Stromal cell of bone marrow (primary cell): ENCODE measurements at places on chromosomes 3 and 15.
A peak's percentile ranks its signal among the peaks of the same experiment; 100 is the strongest.

DNA sequence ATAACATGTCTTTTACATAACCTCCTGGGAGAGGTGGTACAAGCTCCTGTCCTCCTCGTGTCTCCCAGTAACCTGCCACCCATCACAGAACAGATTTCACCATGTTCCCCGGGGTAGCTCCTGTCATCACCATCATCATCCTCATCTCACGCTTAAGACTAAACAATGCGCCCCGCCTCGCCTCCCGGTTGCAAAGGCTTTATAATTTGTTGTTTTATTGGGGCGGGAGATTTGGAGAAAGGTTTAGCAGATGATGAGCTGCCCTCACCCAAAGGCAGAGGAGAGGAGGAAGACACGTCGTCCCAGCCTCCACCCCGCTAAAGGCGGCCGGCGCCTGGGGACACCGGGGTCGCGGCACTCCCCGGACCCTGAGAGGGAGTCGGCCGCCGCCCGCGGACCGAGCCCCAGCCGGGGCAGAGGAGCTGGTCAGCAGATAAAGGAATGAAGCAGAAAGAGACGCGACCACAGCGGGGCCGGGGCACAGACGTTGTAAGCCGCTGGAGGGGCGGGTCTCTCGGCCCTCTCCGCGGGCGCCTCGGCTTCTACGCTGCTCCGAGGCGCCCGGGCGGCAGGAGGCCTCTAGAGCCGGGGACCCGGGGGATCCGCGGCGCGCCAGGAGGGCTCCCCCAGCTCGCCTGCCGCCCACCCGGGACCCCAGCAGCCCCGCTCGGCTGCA is 589 bp downstream of the HERC1 start:
- no peak for DNase-seq

DNA sequence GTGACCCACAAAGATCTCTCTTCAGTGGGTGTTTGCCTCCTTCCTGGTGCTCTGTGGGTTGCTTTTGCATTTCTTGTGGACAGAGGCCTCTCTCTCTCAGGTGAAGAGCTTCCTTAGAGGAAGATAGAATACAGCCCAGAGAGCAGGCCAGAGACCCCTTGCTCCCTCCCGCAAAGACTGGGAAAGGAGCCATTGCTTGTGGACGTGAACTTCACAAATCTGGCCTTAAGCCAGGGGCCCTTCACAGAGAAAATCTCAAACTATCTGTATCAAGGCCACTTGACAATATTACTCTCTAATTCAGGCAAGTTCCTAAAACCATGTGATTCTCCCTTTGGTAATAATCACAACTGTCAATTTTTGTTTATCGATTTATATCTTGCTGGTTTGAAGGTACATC is 30.4 kb upstream of the CLK3 start:
- no peak for DNase-seq

GRCh38 chr15:80584561-80584964 is 110.5 kb upstream of the ABHD17C start:
- no peak for DNase-seq

DNA sequence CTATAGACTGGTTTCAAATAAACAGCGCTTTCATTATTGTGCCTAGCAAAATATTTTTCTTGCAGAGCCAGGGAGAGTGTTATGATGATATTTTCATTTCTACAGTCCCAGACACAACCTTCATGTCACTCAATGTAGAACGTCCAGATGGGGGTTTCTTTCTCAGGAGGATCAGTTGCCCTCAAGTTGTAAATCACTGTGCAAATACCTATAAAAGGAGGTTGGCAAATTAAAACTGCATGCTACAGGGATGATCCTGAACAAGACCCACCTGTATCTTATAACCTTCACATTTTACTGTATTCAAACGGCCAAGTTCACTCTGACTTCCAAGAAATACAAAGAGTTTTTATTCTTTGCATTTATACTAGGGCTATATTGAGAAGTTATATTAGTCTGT is 486.0 kb downstream of the EDEM1 start:
- DNase-seq, result no peak

GRCh38 chr3:9298236-9298635 is 48.8 kb upstream of the SRGAP3 start:
- peak; percentile 52 for DNase-seq

- no peak for DNase-seq
Observed at GRCh38 chr3:67863869-67864268, 209.5 kb upstream of the SUCLG2 start.

DNA sequence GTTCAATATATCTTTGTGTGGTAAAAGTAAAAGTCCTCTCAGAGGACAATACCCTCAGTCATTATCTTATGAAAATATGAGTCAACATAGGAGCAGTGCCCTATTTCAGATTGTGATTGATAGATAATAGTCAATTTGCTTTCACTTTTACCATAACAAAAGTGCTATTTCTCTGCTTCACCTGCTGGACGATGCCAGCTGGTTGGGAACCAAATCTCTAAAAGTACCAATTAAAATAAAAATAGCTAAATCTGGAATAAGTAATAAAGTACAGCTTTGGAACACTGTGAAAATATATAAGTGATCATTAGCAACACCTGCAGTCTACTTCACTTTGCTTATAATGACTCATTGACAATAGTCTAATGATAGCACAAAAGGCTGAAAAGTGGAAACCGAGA is 390.3 kb upstream of the AGTR1 start:
- no peak for DNase-seq

GRCh38 chr3:34229876-34230275 is 431.4 kb downstream of the PDCD6IP start:
- no peak for DNase-seq

- DNase-seq, result no peak
Observed at GRCh38 chr3:114043205-114043604, 13.1 kb downstream of the CCDC191 start.

DNA sequence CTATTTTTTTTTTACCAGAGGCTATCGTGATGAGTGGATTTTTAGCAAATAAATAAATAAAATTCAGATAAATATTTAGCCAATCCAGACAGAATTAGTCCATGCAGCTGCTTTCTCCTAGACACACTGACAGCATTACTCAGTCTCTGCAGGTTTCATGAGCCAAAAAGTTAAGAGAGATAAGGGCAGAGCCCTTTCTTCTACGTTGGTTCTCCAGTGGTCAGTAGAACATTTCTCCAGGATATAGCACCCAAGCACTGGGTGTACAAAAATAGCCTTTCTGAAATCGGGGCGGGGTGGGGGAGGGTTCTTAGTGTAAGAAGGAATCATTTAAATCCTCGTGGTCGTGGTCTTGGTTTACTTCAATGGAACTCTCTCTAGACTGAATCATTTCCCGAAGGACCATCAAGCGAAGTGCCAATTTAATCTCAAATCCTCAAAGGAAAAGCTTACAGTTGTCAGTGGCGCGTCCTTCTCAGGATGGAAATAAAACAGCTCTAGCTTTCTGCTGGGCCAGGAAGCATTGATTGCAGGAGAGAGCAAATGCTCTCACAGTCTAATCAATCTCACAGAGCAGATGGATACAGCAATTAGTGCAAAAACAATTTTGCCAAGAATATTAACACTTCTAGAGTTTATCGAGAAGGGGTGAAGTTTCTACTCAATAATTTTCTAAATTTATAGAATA is 86.2 kb downstream of the SATB1 start:
- DNase-seq, result no peak

- DNase-seq, result no peak
Observed at GRCh38 chr3:22216601-22217000, 465.6 kb upstream of the ZNF385D start.

DNA sequence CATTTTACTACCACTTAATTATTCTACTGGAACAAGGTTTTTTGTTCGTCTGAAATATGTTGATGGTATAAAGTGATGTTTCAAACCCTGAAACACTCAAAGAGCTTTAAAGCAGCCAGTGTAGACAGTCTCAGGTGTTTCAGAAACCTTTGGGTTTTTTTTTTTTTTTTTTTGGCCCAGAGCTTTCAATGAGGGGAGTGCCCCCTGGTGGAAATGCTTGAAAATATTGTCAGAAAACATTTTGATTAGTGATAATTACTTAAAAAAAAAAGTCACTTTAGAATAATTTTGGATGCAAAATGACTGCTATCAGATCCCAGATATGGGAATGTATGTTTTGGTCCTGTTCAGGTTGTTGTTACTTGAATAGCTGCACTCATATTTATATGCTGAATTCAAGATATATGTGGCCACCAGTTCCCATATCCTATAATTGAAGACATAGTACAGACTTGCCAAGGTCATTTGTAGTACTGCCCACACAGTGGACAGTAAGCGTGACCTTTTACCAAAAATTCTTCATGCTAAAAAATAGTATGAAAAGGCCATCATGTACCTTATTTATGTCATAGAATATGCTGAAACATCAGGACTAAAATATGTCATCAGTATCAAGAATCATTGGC is 35.9 kb downstream of the SATB1 start:
- DNase-seq, result peak; percentile 2

DNA sequence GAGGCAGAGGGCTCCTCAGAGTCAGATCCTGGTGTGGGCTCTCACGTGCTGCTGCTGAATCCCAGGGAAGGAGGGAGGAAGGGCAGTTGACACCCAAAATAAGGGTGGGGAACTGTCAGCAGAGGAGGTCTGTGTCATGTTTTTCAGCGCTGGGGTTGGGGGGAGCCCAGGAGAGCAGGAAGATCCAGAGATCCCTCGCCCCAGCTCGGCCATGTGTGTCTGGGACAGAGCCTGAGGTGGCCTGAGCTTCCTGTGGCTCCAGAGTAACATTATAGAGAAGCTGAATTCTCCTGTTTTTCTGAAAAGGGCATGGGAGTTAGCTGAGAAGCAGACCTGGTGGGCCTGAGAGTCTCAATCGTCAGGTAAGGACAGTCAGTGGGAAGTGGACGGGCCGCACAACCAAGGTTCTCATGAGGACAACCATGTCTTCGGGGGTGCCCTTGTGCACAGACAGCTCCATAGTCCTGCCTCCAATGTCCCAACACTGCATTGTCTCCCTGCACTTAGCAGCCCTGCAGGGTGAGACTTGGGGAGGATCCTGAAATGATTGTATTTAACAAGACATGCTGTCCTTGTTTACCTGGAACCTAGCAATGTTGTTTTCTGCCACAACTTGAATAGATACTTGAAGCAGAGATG is 18.4 kb downstream of the UMPS start:
- no peak for DNase-seq

DNA sequence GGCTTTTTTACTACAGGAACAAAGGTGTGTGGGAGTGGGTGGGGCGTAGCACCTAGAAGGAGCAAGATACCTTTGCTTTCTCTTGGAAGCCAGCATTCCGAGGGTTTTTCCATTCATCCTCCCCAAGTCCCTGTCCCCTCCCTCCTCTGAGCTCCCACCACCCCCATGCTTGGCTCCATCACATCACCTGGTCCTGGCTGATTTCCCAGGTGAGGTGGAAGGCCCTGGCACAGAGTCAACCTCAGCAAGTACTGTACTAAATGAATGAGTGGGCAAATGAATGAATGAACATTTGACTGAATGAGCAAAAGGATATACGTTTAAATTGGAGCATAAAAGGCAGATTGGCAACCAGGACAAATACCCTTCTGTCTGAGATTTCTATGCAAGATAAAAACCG is 45.4 kb downstream of the DZIP1L start:
- DNase-seq, result no peak

GRCh38 chr3:85077018-85077417 is 118.2 kb downstream of the CADM2 start:
- no peak for DNase-seq

DNA sequence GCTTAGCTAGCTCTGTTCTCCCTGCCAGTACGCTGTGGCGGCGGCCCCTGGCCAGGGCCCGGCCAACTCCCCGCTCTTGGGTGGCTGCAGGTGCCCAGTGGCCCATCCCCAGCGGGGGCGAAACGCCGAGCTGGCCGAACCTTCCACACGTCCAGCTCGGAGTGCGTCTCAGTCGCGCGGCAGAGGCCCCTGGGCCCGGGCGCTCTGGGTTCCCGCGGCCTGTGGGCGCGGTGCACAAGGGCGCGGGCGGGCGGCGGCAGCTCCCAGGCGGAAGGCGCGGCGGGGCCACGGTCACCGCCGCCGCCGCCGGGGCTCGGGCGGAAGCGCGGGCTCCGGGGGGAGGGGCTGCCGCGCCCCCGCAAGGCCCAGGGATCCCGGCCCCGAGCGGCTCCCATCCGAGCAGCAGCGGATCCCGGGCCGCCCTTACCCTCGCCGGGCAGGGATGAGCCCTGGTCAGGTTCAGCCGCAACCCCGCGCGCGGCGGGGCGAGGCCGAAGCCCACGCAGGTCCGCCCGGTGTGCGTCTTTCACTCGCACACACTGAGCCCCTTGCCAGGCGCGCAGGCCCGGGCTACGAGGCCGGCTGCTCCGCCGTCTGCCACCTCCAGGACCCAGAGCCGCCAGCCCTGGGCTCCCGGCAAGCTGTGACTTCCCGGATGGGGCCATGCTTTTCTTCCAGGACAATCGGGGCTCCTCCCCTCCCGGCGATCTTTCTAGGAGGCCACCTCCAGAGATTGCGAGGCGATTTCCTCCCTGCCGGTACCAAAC is 54.2 kb downstream of the CCDC54 start:
- DNase-seq, result no peak

GRCh38 chr15:24899795-24900194 is 55.0 kb upstream of the SNRPN start:
- DNase-seq, result no peak

- DNase-seq, result peak; percentile 86
Observed at GRCh38 chr3:129829640-129830039, 63.9 kb downstream of the TMCC1 start.
